Large intestine (tissue), 12 donors: ENCODE measurements at places on chromosomes 7 and 10. TPM values are rescaled to one million over a fixed set of nuclear protein-coding genes. Genes with fewer than 3 reads are reported as not detected.
A peak's percentile ranks its signal among the peaks of the same experiment; 100 is the strongest.

The CYP3A5 gene
- 139 TPM for polyA plus RNA-seq

- no peak for DNase-seq
- no peak overlapping the region for H3K4me3 ChIP-seq
- H3K27ac ChIP-seq: no peak overlapping the region
- no peaks in the 10 kb centered on the region for H3K27me3 ChIP-seq
- peaks cover 6% of the 10 kb centered on the region for H3K4me1 ChIP-seq
Measured at GRCh38 chr7:8255680-8256655, 6.0 kb downstream of the ICA1 start.

DNA sequence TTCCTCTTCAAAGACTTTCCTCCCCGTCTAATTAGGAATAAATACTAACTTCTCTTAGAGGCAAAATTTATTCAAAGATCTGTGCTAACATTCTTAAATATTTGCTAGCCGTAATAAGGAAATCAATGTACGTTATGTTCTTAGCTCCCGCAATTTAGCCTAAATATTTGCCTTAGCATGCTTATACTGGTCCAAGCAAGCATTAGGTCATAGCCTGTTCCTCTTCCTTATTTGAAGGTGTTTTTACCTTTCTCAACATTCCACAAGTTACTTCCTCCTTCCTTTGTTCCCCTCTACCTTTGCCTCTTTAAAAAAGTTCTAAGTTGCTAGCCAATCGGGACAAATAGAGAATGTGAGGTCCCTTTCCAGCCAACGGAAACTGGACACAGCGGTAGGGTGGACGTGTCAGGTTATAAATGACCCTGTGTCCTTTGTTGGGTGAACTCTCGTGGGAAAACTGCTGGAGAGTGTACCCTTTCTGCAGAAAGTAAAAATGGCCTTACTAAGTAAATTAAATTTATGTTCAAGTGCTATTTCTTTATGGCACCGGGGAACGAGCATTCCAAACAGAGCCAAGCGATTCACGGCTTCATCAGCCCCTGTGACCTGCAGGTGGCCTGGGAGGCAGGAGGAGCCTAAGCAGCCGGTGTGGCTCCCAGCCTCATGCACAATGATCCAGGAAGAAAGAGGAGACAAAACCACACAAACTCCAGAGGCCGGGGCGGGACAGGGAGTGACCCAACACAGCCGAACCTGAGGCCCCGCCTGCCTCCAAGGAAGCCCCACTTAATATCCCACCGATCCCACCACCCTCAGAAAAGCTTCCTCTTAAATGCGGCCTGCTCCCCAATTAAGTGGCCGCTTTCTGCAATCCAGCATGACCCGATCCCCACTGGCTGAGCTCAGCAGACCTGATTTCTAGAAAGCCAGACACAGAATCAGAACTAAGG, 67.0 kb downstream of the ZRANB1 start:
- H3K4me3 ChIP-seq: no peak overlapping the region
- H3K27ac ChIP-seq: peak overlapping the region; percentile 38

The UNCX gene
- polyA plus RNA-seq: not detected

The RSU1 gene
- 37.0 TPM for polyA plus RNA-seq

The OR2A42 gene
- polyA plus RNA-seq: 0.34 TPM

The DRGX gene
- 0.78 TPM for polyA plus RNA-seq

- no peak overlapping the region for H3K27ac ChIP-seq
- no peak for DNase-seq
- H3K4me1 ChIP-seq: peaks cover 5% of the 10 kb centered on the region
- no peak overlapping the region for H3K4me3 ChIP-seq
Measured at GRCh38 chr7:105675934-105676371, 94.7 kb upstream of the EFCAB10 start.

DNA sequence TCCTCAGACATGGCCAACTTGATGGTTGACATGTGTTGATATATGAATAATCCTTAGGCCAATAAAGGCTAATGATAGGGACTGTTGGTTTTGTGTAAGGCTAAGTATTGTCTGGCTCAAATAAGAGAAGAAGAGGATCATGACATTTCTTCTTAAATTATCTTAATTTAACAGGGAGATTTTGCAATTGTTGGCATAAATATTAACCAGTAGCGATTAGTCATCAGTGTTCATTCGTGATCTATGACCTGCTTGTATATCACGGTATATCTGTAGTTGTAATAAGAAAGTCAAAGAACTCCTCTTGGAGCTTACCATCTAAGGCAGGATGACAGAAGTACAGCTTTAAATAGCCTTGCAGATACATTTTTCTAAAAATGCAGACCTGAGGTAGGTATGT, 196.4 kb downstream of the CREB5 start:
- H3K27ac ChIP-seq: peak overlapping the region; percentile 52
- peak; percentile 56 for DNase-seq
- no peaks in the 10 kb centered on the region for H3K36me3 ChIP-seq
- no peaks in the 10 kb centered on the region for H3K27me3 ChIP-seq

The CFAP58 gene
- polyA plus RNA-seq: 0.27 TPM

GRCh38 chr7:37815671-37816371, 32.6 kb upstream of the NME8 start:
- no peak overlapping the region for H3K4me3 ChIP-seq
- H3K27ac ChIP-seq: no peak overlapping the region
- H3K27me3 ChIP-seq: no peaks in the 10 kb centered on the region
- no peaks in the 10 kb centered on the region for H3K4me1 ChIP-seq
- no peaks in the 10 kb centered on the region for H3K36me3 ChIP-seq
- DNase-seq: no peak

The VCL gene
- 69.3 TPM for polyA plus RNA-seq

The MMP21 gene
- 0.28 TPM for polyA plus RNA-seq

DNA sequence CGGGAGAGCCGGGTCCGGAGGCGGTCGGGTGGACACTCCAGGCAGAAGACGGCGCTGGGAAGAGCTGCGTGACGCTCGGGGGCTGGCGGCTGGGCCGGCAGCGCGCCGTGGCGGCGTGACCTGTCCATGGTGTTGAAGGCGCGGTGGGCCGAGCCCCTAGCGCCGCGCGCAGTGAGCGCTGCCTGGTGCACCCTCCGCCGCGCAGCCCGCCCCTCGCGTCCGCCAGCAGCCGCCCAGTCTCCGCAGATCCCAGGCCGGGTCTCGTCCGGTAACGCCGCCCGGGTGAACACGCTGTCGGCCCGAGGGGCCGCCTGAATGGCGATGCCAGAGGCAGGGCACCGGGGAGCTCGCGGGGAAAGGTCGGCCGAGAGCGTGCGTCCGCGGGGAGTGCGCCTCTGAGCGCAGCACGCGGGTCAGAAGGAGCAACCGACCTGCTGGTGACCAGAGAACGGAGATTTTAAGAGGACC, 657 bp upstream of the TMEM178B start:
- H3K36me3 ChIP-seq: no peaks in the 10 kb centered on the region
- H3K4me1 ChIP-seq: peaks cover 11% of the 10 kb centered on the region
- peak; percentile 41 for DNase-seq
- H3K4me3 ChIP-seq: peak overlapping the region; percentile 35

DNA sequence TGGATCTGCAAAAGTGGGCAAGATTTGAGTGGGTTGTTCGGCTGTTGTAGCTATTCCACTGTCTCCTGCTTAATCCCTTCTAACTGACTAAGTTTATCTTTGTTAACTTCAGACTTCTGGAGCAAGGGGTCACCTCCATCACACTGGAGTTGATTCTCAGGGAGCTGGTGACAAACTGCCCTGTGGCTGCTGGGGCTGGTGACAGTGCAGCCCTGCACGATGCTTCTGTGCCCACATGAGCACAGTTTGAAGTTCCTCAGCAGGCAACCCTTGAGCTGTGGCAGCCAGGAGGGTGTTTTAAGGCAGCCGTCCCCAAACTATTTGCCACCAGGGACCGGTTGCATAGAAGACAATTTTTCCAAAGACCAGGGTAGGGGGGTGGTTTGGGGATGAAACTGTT, 40.5 kb downstream of the ADRB1 start:
- no peaks in the 10 kb centered on the region for H3K36me3 ChIP-seq
- peaks cover 4% of the 10 kb centered on the region for H3K4me1 ChIP-seq
- no peak overlapping the region for H3K4me3 ChIP-seq

The LRRN3 gene
- 7.1 TPM for polyA plus RNA-seq

DNA sequence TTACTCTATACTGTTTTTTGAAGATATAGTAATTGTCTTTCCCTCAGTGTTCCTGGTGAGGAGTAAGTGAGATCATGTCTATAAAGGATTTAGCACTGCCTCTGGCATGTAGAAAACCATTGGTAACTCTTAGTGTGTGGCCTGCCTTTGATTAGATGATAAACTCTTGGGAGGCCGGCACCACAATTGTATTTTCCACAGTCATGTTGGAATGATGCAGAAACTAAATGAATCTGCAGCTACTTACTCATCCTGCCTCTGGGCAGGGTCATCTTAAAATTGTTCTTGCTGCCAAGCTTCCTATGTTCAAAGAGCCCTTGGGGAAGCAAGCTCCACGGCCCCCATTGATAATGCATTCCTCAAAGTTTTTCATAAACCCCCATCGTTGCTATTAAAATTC, 204.6 kb downstream of the ANKRD7 start:
- DNase-seq: no peak
- no peak overlapping the region for H3K27ac ChIP-seq
- no peaks in the 10 kb centered on the region for H3K4me1 ChIP-seq
- no peaks in the 10 kb centered on the region for H3K27me3 ChIP-seq
- no peaks in the 10 kb centered on the region for H3K36me3 ChIP-seq
- H3K4me3 ChIP-seq: no peak overlapping the region

GRCh38 chr10:126065751-126066377, 169.5 kb downstream of the FANK1 start:
- no peaks in the 10 kb centered on the region for H3K36me3 ChIP-seq
- no peak for DNase-seq
- no peaks in the 10 kb centered on the region for H3K4me1 ChIP-seq
- H3K27ac ChIP-seq: no peak overlapping the region
- no peak overlapping the region for H3K4me3 ChIP-seq

The OR13A1 gene
- 0.06 TPM for polyA plus RNA-seq

The CYP2C19 gene
- polyA plus RNA-seq: 26.9 TPM

- H3K36me3 ChIP-seq: peaks cover 2% of the 10 kb centered on the region
- H3K4me1 ChIP-seq: no peaks in the 10 kb centered on the region
- H3K27ac ChIP-seq: no peak overlapping the region
- H3K27me3 ChIP-seq: no peaks in the 10 kb centered on the region
- no peak overlapping the region for H3K4me3 ChIP-seq
Measured at GRCh38 chr7:138889582-138890498, 91.3 kb downstream of the KIAA1549 start.

- no peak overlapping the region for H3K4me3 ChIP-seq
- no peak for DNase-seq
- no peak overlapping the region for H3K27ac ChIP-seq
- H3K36me3 ChIP-seq: no peaks in the 10 kb centered on the region
- H3K4me1 ChIP-seq: no peaks in the 10 kb centered on the region
- H3K27me3 ChIP-seq: no peaks in the 10 kb centered on the region
Measured at GRCh38 chr7:131279044-131279443, 48.6 kb upstream of the MKLN1 start.

The TCAF2 gene
- 0.99 TPM for polyA plus RNA-seq
